ENCODE measurements at places on chromosomes 1 and 21.

GRCh38 chr1:232477728-232478127 lies 152.2 kb downstream of the SIPA1L2 start:
- no peak for DNase-seq

DNA sequence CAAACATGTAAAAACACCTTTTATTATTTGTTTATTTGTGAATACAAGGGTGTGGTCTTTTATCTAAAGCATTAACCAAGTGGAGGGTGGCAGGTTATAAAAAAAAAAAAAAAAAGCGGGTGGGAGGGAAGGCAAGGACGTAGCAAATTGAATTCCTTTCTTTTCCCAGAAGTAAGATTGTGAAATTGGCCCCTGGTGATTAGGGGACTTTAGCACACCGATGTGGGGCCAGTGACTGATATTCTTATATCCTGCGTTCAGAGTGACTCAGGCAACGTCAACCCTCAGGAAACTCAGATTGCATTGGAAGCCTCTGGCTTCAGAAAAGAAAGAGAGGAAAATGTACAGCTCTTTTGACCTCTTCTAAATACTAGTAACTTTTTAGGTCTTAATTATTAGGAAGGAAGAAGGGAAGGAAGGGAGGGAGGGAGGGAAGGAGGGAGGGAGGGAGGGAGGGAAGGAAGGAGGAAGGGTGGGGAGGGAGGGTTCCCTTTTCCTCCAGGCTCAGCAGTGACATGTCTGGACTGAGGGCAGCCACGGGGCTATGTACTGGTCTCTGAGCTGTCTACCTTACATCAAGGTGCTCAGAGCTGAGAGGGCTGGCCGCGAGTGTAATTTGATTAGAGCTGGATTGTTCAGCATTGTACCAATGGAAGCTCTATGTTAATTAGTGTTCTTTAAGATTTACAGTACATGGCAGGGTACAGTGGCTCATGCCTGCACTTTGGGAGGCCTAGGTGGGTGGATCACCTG lies 30.2 kb downstream of the EVA1C start:
- no peak for DNase-seq

- no peak for DNase-seq
Observed at GRCh38 chr1:21881250-21881649, 55.9 kb downstream of the HSPG2 start.

DNA sequence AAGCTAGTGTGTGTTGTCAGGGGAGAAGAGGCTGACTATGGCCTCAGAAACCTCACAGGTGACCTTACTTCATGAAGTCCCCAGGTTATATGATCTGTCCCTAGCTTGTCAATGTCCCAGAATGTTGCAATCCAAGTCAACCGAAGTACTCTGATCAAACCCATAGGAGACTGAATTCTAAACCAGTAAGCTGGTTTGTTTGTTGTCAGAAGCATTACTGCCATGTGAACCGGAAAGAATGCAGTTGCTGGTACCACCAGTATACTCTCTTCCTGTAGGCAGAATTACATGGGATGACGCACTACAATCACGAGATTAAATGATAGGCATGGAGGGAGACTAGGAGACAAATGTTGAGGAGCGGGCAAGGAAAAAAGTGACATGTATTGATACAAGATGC lies 26.1 kb upstream of the MAN1A2 start:
- DNase-seq = no peak

DNA sequence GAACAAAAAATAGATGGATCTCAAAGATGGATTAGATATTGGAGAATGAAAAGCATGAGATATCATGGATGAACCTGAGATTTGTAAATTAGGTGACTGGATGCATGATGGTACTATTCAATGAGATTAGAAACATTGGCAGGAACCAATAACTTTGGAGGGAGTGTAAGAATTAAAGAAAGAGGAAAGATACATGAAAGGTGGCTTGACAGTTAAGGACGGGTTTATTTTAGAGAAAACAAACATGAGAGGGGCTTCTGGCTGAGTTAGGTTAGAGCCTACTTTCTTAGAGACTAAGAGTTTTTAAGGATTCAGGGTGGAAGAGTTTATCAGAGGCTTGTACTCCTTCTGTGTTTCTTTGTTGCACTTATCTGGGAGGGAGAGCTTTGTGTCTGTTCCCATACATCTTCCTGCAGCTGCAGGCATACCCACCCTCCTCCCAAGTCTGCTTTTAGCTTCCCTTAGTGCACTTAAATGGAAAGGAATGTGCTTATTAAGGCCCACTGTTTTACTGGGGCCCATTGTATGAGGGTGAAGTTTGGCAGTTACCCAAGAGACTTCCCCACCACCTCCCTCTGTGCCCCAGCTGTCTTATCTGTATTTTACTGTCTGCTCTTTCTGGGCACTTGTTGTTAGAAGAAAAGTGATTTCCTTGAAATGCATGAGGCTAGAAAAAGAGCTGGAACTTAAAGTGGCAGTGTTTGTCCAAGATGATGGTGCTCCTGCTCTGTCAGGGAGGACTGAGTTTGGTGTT lies 26.1 kb upstream of the CR2 start:
- no peak for DNase-seq

DNA sequence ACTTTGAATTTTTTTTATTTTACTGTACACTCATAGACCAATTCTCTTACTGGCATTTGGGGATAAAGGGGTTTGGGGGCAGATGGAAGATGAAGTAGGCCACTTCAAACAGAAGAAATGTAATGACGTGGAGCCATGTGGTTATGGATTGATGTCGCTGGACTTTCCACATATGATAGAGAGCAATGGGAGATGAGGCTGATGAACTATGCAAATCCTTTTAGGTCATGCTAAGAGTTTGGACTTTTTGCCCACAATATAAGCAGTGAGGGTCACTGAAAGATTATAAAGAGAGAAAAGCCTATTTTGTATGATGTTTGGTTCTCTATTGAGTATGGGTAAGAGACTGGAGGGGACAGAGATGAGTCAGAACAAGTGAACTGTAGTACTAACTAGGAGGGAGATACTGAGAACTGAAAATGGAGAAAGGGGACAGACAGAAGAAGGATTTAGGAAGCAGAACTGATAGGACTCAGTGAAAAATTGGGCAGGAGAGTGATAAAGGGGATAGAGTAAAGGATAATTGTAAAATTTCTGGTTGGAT lies 9.2 kb downstream of the C1orf21 start:
- no peak for DNase-seq

GRCh38 chr1:65965112-65965996 lies 172.7 kb downstream of the PDE4B start:
- DNase-seq = no peak

DNA sequence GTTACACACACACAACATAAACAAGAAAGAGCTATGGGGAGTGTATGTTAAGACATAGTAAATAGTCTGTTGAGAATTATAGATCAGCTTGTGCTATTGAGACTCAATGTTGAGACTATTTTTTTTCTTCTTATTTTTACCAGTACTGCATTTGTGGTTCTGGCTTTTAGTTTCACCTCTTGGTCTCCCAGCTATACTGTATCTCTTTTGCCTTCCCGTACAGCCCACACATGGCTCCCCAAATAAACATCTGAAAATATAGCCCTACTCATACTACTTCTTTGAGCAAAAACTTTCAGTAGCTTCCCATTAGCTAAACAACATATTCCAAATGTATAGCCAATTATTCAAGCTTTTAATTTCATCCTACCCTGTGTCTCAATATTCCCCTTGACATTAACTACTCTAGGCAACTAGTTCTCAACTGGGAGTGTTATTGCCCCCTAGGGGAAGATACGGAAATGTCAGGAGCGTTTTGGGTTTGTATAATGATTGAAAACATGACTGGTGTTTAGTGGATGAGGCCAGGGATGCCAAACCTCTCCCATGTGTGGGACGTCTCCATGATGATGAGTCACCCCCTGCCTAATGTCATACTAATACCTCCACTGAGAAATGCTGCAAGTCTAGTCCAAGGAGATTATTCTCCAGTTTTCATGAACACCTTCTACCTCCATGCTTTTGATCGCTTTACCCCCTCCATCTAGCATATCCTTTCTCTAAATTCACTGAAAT lies 6.8 kb downstream of the RPE65 start:
- DNase-seq = no peak

DNA sequence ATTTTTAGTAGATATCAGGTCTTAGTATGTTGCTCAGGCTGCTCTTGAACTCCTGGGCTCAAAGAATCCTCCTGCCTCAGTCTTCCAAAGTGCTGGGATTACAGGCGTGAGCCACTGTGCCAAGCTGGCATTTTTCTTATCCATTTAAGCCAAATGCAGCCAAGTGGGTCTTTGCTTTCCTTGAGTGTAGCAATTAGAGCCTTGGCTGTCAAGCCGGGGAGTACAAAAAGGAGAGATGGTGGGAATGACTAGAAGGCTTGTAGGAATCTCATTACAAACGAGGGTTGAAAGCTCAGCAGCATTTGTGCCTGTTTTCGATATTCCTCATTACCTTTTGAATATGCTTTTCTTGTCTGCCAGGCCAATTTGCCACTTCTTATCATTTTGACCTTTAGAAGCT lies 140.9 kb downstream of the DISC1 start:
- DNase-seq = no peak

GRCh38 chr1:85308833-85309350 lies 32.5 kb upstream of the BCL10 start:
- DNase-seq = no peak

- DNase-seq = no peak
Observed at GRCh38 chr1:212794561-212795014, 2.9 kb downstream of the TATDN3 start.

- DNase-seq = peak; percentile 72
Observed at GRCh38 chr1:27632387-27633297, 2.3 kb downstream of the FGR start.

- peak; percentile 31 for DNase-seq
Observed at GRCh38 chr21:33212159-33212851, 17.4 kb upstream of the IFNAR2 start.

GRCh38 chr1:178031856-178032320 lies 62.0 kb upstream of the RASAL2 start:
- no peak for DNase-seq

- DNase-seq = no peak
Observed at GRCh38 chr1:70227439-70227838, 6.3 kb downstream of the SRSF11 start.

DNA sequence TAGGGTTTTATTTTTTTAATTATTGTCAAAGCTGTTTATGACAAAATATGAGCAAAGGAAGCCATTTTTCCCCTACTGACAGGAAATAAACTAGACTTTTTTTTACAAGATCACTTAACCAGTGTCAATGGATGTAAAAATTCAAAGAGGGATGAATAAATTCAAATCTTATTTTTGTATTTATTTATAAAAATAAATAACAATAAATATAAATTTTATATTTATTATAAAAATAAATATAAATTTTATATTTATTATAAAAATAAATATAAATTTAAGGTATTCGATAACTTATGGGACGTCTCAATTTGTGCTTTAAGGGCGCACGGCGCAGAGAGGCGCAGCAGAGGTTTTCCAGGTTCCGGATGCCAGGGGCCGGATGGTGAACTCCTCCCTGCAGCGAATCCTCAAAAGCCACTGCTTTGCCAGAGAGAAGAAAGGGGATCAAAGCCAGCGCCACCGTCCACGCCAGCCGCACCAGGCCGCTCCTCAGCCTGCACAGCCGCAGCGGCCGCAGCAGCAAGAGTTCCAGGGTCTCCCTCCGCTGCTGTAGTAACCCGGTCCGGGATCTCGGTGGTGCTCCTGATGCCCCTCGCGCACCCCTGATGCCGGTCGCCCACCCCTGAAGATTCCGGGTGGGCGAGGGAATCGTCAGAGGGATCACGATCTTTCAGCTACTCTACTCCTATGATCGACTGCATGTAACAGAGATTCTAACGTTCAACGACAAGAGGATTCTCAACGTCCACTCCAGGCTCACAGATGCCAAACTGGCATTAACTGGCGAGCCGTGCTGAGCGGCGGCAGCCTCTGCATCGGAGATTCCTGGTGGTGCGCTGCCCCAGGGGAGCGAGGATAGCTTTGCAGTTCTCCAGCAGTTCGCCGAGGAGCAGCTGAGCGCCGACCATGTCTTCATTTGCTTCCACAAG lies 28.5 kb upstream of the RLF start:
- DNase-seq = no peak

- no peak for DNase-seq
Observed at GRCh38 chr1:35481229-35481628, 76.0 kb downstream of the KIAA0319L start.

DNA sequence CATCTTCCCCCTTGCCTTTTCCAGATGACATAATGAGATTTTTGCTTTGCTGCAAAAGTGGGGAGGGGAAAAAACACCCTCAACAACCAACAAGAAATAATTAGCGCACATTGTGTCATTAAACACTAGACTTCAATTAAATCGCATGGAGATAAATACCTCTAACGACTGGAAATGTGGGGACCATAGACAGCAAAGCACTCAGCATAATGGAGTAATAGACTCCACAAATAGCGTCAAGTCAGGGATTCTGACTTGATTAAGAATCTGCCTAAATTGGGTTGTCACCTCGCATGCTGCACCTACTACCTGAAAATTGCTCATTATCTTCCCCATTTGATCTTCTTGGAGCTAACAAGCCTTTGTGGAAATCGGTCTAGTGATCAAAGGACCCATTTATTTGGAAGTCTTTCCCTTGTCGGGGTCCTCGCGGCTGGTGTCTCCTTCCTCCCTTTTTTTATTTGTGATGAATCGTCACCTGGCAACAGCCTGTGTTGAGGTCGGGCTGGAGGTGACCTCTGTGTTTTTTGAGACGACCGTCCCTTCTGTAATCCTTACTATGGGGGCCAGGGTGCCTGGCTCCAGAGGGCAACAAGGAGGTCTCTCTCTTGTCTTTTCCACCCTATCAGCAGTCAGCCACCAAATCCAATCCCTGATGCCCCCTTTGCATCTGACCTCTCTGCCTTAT lies 75.3 kb upstream of the IGSF21 start:
- DNase-seq = no peak

DNA sequence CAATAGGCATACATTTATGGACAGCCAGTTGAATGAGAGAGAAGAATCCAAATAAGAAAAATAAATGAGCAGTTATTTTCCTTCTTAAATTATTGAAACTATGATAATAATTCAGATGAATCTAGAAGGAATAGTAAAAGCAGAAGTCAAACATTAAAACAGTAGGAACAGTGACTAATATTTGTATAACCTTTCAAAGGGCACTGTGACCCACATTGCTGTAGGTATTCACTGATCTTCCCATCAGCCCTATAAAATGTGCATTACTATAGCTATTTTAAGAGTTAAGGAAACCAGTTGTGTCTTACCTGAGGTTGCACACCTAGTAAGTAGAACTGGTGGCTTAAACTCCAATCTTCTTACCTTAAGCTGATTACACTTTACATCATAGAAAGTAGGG lies 102.8 kb upstream of the ARTN start:
- DNase-seq = no peak

GRCh38 chr1:163604896-163605295 lies 283.1 kb downstream of the NUF2 start:
- no peak for DNase-seq

DNA sequence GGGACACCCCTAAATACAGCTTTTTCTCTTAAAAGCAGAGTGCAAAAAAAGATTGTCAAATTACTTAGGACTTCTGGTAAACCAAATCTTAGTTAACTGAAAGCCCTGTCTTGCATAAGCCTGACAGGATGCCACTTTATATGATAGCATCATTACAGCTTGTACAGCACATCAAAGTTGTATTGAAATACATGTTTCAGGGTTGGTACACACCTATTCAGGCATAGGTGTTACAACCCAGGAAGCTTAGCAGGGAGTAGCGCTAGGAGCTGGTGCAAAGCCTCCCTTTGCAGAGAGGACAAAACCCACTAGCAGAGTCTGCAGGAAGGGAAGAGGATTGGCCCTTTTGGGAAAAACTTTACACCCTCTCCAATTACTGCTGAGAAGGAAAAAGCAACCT lies 258.9 kb upstream of the SGIP1 start:
- DNase-seq = peak; percentile 73

- no peak for DNase-seq
Observed at GRCh38 chr1:23664837-23665795, 26.5 kb upstream of the RPL11 start.

- no peak for DNase-seq
Observed at GRCh38 chr1:168957818-168958217, 148.7 kb upstream of the ATP1B1 start.

- no peak for DNase-seq
Observed at GRCh38 chr1:160081261-160081936, at the start of gene KCNJ9. KCNJ9 (plus strand) TSS chr1:160081538; CDS start chr1:160084031, 2,493 bp downstream.

Data from CD8-positive, alpha-beta T cell (primary cell).